ENCODE measurements at places on chromosomes 5 and 9.

DNA sequence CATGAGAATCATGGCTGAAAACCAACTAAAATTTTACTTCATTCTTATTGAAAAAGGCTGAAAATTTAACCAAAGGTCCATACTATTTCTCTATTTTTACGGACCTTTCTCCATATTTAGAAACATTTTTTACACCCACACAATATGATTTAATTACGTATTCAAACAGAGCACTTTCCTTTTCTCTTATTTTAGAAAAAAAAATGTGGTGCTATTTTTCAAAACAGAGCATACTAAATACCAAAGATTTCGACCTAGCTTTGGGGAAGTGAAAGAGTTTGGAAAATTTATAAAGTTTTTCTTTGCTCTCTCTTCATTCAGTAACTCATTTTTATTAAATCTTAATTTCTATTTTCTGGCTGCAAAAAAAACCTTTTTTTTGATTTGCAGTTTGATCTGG is 38.1 kb downstream of the RNF145 start:
- DNase-seq: no peak

GRCh38 chr5:168807287-168807686 is 228.1 kb upstream of the PANK3 start:
- no peak for DNase-seq

GRCh38 chr5:120007598-120007997 is 378.2 kb downstream of the FAM170A start:
- no peak for DNase-seq

- no peak for DNase-seq
Measured at GRCh38 chr5:111194925-111195324, 29.3 kb upstream of the CAMK4 start.

DNA sequence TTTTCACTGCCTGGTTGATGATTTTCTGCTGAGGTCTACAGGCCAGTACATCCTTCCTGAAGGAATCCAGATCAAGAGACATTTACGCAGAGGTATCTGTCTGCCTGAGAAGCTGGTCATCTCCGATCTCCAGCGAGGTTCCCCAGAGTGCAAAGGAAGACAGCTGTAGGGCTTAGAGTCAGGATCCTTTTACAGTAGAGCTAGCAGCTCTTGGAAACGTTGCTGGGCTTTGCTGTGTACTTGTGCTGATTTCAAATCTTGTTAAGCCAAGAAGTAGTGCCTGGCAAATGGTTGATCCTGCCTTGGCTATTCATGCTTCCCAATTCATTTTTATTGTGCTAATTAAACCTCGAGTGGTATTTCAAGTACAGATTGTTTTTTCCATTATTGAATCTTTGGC is 48.9 kb downstream of the NTRK2 start:
- DNase-seq: no peak

GRCh38 chr5:74205767-74206578 is 434.6 kb downstream of the ENC1 start:
- no peak for DNase-seq

GRCh38 chr5:60843386-60843935 is 608 bp downstream of the ELOVL7 start:
- no peak for DNase-seq

DNA sequence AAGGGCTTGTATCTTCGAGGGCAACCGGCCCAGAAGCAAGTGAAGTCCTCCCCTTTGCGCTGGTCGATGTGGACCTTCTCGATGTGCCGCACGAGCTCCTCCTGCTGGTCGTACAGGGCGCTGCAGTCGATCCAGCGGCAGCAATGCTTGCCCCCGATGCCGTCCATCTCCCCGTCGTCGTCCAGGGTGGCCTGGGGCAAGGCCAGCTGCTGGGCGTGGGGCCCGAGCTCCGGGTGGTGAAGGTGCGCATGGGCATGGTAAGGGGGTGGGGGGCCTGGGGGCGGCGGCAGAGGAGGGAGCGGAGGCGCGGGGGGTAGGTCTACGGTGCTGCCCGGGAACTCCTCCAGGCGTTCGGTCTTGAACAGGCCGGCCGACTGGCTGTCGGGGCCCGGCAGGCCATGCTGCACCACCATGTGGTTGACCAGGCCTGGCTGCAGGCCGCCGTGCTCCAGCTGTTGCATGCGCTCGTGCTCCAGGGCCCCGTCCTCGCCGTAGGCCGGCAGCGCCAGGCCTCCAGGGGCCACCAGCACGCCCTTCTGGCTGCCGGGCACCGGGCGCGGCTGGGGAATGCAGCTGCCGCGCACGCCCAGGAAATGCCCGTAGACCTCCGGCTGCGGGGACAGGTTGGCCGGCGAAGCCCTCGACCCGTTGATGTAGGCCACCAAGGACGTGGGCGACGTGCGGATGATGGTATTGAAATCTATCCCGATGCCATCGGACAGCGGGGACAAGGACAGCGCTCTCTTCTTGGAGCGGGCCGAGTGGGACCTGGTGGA is 181.8 kb downstream of the GLIS3 start:
- no peak for DNase-seq

GRCh38 chr9:38062498-38063362 is 6.3 kb downstream of the SHB start:
- DNase-seq: no peak

- DNase-seq: no peak
Measured at GRCh38 chr9:79936336-79936735, 364.6 kb downstream of the TLE4 start.

DNA sequence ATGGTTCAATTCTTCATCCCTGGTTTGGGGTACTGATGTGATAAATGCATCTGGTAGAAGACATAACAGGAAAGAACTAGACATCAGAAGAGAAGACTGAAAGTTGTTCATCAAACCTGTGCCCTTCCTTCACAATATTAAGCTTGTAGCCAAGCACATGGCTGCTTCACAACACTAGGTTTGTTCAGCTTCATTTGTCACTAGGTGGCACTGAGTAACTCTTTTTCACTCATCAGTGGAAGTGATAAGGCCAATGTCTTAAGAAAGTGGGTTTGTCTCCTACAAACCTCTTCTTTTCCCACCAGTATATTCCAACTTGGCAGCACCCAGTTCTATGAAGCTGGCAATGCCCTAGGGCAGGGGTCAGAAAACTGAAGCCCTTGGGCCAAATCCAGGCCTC is 26.9 kb downstream of the ZNF484 start:
- no peak for DNase-seq

- no peak for DNase-seq
Measured at GRCh38 chr5:120152472-120152871, 311.6 kb upstream of the PRR16 start.

DNA sequence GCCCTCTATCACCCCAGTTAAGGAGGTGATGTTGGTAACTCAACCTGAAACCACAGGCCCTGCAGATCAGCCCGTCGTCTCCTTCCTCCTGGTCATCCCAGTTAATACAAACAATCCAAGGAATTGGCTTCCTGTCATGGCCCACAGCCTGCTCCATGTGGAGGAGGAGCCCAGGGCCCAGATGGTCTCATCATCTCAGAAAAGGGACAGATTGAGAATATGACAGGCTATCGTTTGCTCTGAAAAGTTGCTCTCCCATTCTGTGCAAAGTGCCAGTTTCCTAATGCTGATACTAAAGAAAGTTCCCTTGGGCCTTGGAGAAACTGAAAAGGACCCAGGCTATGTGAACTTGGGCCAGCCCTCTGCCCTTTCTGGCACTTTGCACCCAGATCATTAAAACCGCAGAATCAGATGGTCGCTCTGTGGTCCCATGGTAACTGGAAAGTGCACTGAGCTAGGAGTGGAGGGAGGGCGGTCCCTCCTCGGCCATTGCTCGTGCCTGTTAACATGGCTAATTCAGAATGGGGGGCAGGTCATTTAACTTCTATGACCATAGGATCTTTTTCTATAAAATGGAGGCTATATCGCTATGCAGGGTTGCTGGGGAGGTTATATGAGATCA is 675 bp upstream of the SPAAR start:
- DNase-seq: no peak

GRCh38 chr9:98136489-98136888 is 17.5 kb upstream of the TRIM14 start:
- DNase-seq: no peak

Measured in NCI-H510A treated with DMSO at 0.1 percent for 48 hours (cell line).